ENCODE measurements at places on chromosomes 5 and 9.

DNA sequence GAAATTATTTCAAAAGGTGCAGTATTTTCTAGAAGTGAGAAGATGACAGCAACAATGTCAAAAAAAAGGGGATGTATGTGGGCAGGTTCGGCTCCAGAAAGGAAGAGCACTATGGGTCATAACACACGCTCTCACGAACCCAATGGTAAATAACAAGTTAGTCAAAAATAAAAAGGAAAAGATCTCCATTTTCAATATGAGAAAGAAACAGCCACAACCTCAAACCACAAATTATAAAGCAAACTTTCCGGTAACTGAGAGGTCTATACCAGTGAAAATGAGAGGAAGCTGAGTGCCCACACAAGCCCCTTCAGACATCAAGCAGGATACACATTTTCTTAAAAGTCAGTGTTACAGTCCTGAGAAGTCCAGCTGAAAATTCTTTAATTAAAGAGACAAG is 398.5 kb upstream of the RPS23 start:
- DNase-seq, result no peak
- H3K27ac ChIP-seq, result no peak overlapping the region
- H3K27me3 ChIP-seq, result no peaks in the 10 kb centered on the region
- H3K4me3 ChIP-seq, result no peak overlapping the region
- no peaks in the 10 kb centered on the region for H3K36me3 ChIP-seq

DNA sequence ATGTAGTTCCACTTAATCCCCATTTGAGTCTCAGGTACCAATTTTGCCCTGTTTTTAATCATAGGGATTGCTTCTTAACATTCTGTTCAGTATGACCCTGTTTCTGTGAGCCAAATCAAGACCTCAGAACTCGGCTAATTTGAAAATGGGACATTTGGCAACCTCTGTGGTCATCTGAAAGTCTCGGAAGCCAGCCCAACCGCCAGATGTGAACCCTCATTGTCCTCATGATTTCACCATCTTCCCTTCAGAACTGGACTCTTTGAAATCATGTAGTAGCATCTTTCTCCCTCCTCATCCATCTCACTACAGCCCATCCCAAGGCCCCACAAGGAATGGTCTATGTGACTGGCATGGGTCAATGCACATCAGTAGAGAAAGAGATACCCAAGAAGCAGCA is 88.9 kb downstream of the S1PR3 start:
- no peak overlapping the region for H3K4me3 ChIP-seq
- H3K4me1 ChIP-seq, result peaks cover 17% of the 10 kb centered on the region
- DNase-seq, result no peak
- H3K27ac ChIP-seq, result no peak overlapping the region
- H3K36me3 ChIP-seq, result peaks cover 5% of the 10 kb centered on the region

GRCh38 chr5:43802119-43802518 is 199.1 kb downstream of the NNT start:
- no peak overlapping the region for H3K4me3 ChIP-seq
- H3K4me1 ChIP-seq, result no peaks in the 10 kb centered on the region
- no peaks in the 10 kb centered on the region for H3K36me3 ChIP-seq
- no peaks in the 10 kb centered on the region for H3K27me3 ChIP-seq
- DNase-seq, result no peak
- no peak overlapping the region for H3K27ac ChIP-seq

GRCh38 chr9:99050292-99050911 is 54.5 kb upstream of the TGFBR1 start:
- no peak for DNase-seq
- peaks cover 1% of the 10 kb centered on the region for H3K36me3 ChIP-seq
- no peaks in the 10 kb centered on the region for H3K27me3 ChIP-seq
- no peaks in the 10 kb centered on the region for H3K4me1 ChIP-seq

DNA sequence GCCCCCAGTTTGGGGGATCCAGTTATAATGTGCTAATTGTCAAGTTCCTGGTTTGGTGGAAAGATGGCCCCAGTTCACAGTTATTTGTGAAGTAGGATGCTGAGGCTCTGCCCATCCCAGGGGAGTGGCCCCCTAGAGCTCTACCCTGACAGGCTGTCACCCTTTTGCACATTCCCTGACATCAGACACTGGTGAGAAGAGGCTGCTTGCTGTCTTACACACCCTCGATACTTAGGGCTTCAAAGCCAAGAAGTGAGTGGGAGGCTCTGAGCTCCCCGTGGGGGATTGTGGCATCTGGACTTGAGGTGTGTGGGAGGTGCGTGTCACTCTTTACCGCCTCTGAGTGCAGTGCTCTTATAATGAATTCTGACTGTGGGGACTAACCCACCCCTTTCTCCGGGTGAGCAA is 168.5 kb downstream of the DOCK2 start:
- H3K4me1 ChIP-seq, result no peaks in the 10 kb centered on the region
- H3K27ac ChIP-seq, result no peak overlapping the region
- H3K4me3 ChIP-seq, result no peak overlapping the region
- H3K27me3 ChIP-seq, result peaks cover 20% of the 10 kb centered on the region
